ENCODE measurements at places on chromosomes 12 and 14. TPM values are rescaled to one million over a fixed set of nuclear protein-coding genes. Genes with fewer than 3 reads are reported as not detected.

GRCh38 chr14:91125271-91125660 is 11.4 kb downstream of the DGLUCY start:
- DNase-seq = no peak

GRCh38 chr12:52434081-52434733 is at the start of gene KRT75:
Gene KRT75 (minus strand): TSS chr12:52434371. CDS start chr12:52434304, 67 bp downstream.
- no peak for DNase-seq

DNA sequence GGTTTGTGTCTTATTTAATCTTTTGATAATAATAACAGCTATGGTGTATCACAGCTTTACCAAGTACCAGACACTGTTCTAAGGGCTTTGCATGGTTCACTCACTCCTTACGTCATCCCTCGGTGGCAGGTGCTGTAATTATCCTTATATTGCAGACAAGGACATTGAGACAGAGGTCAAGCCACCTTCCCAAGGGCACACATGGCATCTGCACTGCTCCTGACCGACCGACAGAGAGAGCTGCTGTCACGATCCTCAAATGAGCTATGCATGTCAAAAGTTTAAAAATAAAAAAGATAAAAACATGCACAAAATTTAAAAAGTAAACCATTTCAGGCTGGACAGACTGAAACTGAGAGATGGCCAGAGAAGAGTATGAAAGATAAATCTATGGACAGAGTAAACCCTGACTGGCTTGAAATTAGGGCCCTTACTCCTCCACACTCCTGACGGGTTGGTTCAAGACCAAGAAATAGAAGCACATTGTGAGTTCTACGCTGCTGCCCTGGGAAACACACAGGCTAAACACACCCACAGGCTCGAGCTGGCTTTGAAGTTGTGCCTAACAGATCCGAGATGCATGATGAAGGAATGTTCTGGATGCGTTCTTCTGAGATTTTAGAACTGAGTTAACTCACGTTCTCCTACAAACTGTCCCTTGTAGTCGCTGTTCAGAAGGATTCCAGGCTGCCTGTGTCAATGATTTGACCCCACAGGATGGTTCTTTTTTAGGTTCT is 268.7 kb downstream of the ZFP36L1 start:
- DNase-seq = no peak

- DNase-seq = no peak
These were observed 463.2 kb downstream of the BCL11B start for GRCh38 chr14:98808494-98809407.

GRCh38 chr12:11016937-11017336 is 5.5 kb downstream of the TAS2R19 start:
- DNase-seq = no peak

DNA sequence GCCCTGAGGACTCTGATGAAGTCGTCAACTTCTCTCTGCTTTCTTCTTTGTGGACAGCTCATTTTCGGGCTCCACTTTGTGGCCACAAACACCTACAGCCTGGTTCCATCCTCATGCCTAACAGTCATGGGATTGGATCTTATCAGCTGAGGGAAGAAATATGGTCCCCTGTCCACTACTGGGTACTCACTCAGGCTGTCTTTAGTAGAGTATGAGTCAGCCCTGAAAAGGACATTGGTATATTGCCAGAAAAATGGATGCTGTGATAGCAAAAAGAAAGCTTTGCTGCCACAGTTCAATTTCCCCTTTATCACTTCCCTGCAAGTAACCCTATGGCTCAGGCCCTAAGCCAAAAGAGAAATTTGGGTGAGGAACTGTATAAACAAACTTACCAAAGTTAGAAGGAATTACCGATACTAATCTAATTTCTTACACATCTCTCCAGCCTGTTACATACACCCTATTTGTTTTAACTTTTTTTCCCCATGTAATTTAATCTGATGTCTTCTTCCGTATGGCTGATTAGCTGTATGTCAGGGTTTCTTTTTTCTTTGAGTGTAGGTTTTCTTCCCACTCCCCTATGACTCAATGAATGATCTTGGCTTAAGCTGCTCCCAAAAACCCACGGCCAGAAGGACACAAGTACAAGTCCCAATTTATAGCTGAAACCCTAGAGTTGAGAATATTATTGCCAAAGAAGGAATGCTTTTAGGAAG is 29.1 kb downstream of the MTHFD1 start:
- DNase-seq = no peak

GRCh38 chr12:70849265-70849960 is 71.1 kb downstream of the PTPRR start:
- DNase-seq = no peak

DNA sequence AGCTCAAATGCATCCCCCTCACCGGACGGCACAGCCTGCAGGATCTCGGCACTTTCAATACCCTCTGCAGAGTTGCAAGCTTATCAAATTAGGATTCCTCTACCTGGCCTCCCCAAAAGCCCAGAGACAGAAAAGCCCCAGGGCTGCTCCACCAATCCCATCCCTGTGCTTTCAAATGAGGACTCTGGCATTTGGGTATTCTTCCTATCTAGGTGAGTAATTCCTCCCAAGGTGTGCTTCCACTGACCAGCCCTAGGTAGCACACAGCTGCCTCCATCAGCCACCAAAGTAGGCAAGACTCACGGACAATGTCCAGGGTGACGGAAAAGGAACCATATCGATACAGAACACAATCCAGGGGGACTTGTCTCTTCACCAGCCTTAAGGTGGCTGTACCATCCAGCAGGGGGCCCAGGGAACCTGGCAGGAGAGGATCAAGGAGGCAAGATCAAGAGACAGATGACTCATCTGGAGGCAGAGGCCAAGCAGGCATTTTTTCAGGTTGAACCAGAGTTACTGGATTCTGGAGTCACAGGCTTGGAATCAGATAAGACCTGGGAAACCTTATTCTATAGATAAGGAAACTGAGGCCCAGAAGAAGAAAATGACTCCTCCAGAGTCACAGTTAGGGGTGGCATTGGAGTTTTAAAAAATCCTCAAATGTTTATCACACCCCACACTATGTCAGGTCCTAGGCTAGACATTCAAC is 9.9 kb downstream of the PMEL start:
- DNase-seq = no peak

- no peak for DNase-seq
These were observed 206.9 kb downstream of the TTC7B start for GRCh38 chr14:90609376-90609775.

GRCh38 chr12:116299665-116300328 is 22.3 kb upstream of the MED13L start:
- DNase-seq = no peak

DNA sequence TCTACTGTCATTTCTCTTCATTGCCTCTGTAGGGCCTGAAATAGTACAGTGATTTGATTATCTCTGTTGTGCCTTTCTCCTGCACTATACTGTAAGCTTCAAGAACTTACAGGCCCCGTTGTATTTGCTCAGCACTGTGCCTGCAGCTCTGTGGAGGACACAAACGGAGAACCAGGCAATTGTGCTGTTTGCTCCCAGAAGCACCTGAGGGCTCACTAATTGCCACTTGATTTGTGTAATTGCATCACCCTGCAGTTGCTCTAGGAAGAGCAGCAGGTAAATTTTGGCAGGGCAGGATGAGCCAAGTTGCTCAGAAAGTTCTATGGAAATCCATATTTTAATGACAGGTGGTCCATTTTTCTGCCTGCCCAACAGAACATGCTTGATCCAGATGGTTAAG is 11.6 kb upstream of the KRT82 start:
- DNase-seq = no peak

Gene SLC38A6
- polyA plus RNA-seq = 21.2 TPM

Gene C12orf50
- 0.58 TPM for polyA plus RNA-seq

Gene SLC5A8
- polyA plus RNA-seq = 30.7 TPM

All from left renal cortex interstitium (tissue), 4 donors.